Spleen (tissue), 13 donors: ENCODE measurements at places on chromosomes 2 and 18.

DNA sequence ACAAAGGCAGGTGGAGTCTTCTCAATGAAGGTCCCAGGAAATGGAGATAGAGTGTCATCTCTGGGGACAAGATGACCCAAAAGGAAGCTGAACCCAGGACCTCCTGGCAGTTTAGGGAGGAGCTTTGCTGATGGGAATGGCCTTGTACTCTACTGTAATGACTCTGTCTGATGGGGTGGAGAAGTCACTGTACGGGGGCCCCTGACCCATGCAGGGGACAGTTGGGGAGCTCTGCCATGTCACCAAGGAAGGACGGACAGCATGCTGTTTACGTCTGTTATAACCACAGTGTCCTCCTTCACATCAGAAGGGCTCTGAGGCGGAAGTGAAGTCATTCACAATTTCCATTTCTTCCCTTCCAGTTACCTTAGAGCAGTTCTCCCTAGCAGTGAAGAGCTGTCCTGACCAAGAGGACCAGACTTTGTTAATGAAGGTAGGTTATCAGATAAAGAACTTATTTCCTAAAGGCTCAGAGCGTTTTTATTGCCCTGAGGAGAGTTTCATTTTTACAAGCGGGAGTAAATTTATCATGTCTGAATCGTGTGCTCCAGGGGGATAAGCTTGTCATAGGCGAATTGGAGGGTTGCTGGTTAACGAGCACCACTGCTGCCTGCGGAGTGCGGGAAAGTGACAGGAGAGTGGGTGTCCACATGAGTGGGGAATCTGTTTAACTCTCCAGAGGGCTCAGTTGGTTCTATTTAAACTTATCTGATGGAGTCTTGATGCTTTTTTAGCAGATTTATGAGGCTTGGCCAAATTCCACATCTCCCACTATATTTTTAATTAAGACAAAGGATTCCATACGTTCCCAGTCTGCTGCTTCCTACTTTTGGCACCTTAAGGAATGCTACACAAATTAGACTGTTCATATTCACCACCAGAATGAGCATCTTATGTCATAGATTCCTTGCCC, 71.6 kb upstream of the BCL2L11 start:
- no peak for DNase-seq

GRCh38 chr2:206305523-206306245, 31.2 kb downstream of the ZDBF2 start:
- no peak for DNase-seq

DNA sequence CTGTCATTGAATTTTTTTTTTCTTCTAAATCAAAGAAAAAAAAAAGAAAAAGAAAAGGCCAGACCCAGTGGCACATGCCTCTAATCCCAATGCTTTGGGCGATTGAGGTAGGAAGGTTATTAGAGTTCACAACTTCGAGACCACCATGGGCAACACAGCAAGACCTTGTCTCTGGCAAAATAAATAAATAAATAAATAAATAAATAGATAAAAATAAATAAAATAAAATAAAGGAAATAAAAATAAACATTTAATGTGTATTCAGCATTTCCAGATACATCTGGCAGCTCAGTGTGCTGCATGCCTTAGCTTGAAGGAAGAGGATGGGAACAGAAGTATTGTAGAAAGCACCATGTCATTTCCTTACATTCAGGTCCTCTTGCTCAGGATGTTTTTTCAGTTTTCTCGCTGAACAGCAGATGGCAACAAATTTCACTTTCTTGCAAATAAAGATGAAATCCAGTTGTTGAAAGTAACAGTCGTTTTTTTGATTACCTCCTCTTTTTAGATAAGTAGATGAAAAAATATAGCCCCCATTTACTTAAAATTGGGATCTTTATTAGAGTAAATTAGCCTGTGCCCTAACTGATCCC, 25.7 kb upstream of the FAM178B start:
- DNase-seq: no peak

DNA sequence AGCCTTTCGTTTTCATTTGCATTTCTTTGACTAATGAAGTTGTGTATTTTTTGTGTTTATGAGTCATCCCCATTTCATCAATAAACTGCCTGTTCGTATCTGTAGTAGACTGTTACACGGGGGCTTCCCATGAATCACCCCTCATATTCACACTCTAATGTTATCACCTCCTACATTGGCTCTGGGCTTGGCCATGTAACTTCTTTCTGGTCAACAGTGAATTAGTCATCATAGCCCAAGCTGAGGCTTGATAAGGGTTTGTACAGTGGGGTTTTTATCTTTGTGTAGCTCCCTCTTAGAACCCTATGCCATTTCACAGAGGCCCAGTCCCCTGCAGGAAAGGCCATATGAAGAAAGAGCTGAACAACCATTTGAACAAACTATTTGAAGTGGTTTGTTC, 151.0 kb downstream of the CCBE1 start:
- DNase-seq: no peak

GRCh38 chr2:15539999-15540398, 21.1 kb downstream of the NBAS start:
- no peak for DNase-seq

DNA sequence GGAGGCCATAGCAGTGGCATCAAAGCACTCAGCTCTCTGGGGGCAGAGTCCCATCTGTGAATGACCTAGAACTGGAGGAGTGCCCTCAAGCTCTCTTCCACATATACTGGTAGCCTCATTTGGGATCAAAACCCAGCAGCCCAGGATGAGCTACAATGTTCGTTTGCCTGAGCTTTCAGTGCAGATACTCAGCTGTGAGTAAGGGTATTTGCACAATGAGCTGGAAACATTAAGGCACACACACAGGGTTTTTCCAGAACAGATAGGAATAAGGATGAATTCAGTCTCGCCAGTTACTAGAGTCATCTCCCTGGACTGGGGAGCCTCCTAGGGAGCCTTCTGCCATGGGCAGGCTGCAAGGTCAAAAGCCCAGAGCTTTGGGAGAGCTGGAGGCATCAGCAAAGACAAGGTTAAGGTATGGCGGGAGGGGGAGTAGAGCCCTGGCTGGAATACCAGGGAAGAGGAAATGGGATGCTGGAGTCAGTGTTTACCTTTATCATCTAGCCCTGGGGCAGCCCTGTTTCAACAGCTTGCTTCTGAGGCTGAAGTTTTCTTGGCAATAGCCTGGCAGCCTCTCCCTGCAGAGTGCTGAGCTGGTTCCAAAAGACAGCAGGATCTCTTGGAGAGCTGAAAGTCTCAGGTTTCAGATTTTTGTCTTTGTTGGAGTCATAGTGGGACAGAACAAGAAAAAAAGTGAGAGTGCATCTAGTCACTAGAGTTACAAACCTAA, 187.7 kb downstream of the LOXHD1 start:
- DNase-seq: no peak

DNA sequence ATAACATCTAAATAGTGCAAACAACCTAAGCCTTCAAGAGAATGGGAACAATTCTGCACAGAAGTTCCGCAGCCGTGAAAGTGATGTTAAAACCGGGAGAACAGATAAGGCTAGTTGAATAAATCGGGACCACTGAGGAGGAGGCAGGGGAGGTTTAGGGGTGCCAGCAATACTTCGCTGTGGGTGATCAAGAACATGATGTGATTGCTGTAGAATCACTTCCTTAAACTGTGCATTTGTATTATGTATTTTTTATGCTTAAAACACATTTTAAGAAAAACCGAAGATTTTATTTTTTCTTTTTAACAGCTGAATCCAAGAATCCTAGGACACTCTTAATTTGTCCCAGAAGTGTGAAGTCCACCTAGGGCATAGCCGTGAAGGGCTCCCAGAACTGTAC, 33.6 kb downstream of the TTC32 start:
- DNase-seq: no peak

- DNase-seq: no peak
These were observed 40.9 kb upstream of the ATP6V1B1 start for GRCh38 chr2:70894765-70895164.

GRCh38 chr2:132733094-132733493, 63.1 kb upstream of the LYPD1 start:
- DNase-seq: no peak

DNA sequence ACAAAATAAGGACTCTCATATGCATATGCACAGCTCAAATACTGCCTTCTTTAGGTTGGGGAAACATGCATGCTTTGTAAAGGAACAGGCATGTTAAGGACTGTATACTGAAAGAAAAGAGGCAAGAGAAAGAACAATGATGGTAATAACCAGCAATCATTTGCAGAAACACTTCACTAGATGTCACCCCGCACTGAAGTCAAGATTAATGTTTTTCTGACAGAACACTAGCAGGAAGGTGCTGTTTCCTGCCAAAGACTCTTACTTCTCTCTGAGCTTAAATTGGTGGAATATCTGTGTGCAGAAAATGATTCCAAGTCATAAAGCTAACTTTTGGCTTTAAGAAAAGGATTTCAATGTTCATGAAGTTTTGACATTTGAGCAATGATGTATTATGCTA, 19.3 kb upstream of the CSRNP3 start:
- DNase-seq: no peak

DNA sequence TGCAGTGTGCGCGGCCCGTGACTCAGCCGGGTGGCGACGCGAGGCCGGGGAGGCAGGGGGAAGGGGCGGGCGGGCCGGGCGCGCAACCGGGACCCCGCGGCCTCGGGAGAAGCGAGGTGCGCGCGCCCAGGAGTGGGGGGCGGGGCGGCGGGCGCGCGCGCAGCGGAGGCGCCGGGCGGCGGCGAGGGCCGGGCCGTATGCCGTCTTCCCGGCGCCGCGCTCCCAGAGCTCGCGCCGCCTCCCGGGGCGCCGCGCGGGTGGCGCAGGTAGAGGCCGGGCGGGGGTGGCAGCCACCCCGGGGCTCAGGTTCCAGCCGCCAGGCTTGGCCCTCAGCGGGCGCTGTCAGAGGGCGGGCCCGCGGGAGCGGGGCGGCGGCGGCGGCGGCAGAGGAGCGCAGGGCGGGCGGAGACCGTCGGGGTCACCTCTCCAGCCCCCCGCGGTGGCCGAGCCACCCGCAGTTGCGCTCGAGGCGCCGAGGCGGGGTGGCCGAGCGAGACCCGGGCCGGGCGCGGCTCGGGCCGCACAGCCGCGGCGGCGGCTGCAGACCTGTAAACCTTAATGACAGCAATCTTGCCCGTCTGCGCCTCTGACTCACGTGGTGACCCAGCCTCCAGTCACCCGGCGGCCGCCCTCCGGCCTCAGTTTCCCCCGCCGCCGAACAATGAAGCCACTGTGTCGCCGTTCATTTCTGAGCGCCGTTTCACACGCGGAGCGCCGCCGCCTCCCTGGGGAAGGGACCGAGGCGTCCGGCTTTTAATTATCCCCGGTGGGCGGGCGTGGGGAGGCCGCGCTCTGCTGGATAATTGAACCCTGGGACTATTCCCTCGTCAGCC, 25.3 kb upstream of the SMAD7 start:
- DNase-seq: peak; percentile 87

GRCh38 chr2:96877042-96877451, 7.2 kb upstream of the SEMA4C start:
- DNase-seq: no peak

DNA sequence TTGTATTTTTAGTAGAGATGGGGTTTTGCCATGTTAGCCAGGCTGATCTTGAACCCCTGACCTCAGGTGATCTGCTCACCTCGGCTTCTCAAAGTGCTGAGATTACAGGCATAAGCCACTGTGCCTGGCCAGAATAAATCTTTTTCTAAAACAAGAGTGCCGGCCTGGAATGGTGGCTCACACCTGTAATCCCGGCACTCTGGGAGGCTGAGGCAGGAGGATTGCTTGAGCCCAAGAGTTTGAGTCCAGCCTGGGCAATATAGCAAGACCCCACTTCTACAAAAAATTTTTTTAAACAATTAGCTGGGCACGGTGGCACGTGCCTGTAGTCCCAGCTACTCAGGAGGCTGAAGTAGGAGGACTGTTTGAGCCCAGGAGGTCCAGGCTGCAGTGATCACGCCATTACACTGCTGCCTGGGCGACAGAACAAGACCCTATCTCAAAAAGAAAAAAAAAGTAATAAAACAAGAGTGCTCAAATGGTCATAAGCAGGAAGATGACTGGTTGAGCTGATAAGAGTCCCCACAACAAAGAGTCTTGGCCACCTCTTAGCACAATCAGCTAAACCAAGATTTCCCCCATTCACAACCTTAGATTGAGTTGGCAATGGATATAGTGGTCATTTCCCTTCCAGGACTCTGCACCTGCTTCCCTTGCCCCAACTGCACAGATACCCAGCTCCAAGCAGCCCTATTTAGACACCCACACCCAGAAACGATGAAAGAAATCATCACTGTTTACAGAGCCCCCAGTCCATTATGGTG, 5.8 kb upstream of the UCN start:
- DNase-seq: peak; percentile 18

DNA sequence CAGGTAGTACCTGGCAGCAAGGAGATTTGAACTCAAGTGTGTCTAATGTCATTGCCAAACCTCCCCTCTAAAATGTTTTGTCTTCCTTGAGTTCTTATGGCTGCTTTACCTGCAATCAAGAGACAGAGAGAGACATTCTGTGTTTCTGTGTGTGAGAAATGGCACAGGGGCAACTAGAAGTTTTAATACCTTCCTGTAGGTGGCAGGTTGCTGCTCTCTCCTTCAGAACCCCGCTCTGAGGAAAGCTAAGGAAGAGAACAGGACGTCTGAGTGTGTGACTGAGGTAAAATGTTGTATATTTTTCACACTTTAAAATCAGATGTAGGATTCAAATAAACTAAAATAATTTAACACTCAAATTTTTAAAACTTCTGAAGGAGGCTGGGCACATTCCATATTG, 19.2 kb downstream of the DTNA start:
- no peak for DNase-seq

DNA sequence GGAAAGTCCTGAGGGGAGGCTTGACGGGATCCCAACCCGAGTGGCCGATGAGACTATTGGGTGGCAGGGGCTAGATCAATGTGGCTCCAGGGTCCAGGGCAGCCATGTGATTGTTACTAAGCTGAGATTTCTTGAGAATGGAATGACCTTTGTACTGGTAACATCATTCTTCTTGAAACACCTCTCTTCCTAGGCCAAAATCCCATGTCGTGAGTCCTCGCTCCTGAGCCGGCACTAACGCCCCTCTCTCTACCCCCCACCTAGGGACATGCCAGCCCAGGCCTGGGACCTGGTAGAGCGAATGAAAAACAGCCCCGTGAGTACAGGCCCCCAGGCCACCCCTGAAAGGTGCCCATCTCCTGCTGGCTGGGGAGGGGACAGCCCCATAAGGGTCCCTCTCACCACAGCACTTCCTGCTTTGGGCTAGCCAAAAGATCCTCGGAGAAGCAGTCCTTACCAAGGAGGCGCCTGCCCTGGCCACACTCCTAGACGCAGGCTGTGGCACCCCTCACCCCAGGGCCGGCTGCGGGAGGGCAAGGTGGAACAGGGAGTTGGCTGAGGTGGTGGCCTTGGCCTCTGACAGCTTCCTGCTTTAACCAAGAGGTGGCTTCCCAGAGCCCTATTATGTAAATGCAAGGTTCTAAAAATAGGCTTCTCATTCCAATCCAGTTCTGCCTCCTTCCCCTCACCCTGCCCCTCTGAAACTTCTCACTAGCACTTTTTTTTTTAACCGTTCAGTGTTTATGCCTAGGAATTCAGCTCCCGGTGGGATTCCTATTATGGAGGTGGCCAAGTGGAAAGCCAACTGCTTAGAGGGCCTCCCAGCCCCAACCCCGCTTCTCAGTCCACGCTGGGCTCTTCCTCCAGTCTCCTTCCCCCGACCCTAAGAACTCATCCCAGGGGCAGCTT, 126.6 kb upstream of the PPP1CB start:
- DNase-seq: peak; percentile 91

- DNase-seq: peak; percentile 90
These were observed 1.3 kb upstream of the ACKR3 start for GRCh38 chr2:236568068-236568921.

- no peak for DNase-seq
These were observed 9.3 kb upstream of the EFHD1 start for GRCh38 chr2:232623768-232624765.
